IMR-90 (cell line): ENCODE measurements at places on chromosomes 1 and 21. TPM values are rescaled to one million over a fixed set of nuclear protein-coding genes. Genes with fewer than 3 reads are reported as not detected.
A peak's percentile ranks its signal among the peaks of the same experiment; 100 is the strongest.

DNA sequence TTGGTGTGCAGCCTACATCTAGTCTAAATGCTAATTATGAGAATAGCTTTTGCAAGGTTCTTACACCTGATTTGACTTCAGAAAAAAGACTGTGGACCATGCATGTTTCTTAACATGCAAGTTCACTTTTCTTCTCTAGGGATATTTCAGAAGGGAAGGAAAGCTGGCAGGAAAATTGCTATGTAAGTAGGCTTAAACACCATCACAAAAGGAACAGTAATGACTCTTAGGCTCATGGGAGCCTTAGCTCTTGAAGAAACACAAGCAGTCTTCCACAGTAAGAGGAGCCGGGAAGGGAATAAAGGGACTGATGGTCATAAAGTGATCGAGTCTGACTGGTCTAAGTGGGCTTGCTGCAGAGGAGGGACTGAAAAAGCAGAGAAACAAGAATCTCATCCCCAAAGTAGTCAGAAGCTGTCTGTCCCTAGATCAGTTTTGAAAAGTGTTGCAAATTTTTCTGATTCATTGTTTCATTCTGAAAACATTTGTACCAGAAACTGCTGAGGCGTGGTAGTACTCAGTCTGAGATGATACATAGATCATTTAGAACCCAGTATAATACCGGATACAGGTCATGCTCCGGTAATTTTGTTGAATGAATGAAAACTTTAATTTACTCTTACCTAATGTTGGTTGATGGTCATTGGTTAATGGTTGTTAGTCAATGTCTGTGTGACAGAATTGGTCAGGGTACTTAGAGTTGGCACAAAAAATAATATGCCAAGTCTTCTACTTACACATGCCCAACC, 40.9 kb downstream of the SMYD2 start:
- DNase-seq, result no peak

DNA sequence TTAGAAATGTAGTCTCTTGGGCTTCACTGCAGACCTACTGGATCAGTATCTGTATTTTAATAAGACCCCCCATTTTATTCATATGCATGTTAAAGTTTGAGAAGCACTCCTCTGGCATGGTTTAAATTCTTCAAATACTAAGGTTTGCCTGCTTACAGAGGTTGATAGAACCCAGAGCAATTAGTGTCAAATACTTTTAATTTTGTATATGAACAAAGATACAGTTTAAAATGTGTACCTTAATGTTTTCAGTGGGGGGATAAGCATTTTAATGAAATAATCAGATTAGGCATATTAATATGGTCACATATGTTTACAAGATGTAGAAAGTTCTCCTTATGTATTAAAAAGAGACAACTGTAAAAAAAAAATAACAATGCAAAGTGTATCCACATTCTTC, 40.4 kb upstream of the EPS15 start:
- DNase-seq, result no peak

DNA sequence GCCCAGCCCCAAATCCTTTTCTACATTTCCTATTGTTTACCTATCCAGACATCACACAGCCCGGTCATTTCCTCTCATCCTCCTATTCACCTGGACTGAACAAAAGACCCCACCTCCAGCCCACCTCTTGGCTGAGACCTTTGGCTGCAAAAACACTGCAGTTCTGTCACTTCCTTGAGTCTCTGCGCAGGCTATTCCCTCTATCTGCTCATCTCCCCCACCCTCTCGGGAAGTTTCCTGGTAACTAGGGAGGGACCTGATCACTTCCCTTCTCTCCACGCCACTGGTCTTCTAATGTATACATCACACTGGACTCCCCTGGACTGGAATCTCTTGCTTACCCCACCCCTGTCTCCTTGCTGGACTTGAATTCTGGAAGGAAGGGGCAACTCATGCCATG, 5.3 kb downstream of the HTR1D start:
- DNase-seq, result no peak

DNA sequence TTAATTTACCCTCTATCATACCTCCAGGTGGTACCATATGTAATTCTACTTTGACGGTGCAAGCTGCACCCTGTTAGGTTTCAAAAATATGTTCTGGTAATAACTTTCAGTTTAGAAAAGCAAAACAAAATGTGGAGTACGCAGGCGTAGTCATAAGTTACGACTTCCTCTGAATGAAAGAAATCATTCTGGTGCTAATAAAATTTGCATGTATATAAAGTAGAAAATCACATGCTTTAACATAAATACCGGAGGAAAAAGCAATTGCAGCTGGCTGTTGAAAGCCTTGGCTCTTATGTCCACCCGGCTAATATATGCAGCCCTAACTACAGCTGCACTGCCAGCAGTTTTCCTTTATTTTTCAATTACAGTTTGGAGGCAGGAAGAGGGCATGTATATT, 65.2 kb upstream of the TMPRSS15 start:
- no peak for DNase-seq

- DNase-seq, result peak; percentile 48
Observed at GRCh38 chr1:26530895-26531598, 1.5 kb downstream of the RPS6KA1 start.

- no peak for DNase-seq
Observed at GRCh38 chr1:1020000-1020404, at the start of gene AGRN. TSS of gene AGRN (plus strand) at chr1:1020120. CDS start at chr1:1020173, 53 bp downstream.

DNA sequence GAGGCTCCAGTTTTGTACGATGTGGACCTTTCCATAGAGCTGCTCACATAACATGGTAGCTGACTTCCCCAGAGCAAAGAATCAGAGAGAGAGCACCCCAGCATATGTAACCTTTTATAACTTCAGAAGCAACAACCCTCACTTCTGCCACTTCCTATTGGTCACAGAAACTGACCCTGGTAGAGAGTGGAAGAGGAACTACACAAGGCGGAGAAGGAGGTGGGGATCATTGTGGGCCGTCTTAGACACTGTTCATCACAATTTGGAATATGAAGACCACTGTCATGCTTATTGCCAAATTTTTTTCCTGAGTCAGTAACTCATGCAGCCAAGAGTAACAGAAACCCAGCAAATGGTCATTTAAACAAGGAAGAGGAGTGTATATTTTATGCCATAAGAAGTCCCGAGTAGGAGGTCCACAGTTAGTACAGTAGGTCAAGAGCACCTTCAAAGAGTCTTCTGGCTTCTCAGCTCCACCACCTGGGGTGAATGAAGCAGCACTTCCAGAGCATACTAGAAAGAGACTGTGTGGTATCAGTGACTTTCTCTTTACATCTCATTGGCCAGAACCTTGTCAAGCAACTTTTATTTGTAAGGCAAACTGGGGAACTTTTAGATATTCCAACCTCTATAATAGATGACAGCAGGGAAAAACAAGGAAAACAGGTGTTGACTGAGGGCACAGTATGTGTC, 71.8 kb downstream of the ODF2L start:
- no peak for DNase-seq

DNA sequence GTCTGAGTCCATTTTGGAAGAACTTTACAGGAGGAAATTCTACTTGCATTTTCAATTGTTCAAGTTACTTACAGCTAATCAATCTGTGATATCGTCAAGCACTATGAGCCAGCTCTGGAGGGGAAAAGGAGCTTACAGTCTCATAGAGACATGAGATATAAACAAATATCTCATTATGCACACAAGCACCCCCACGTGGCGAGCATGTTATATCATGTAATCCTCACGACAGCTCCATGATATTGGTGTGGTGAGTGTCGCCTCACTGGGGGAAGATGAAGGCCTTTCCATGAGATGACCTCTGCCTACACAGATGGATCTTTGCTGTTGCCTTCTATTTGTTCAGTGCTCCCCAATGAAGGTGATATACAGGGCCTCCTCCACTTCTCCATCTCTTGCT, 34.6 kb downstream of the TNR start:
- DNase-seq, result no peak

- DNase-seq, result peak; percentile 68
Observed at GRCh38 chr1:161427733-161428516, 60.2 kb upstream of the CFAP126 start.

GRCh38 chr1:94543893-94544635, 2.5 kb upstream of the F3 start:
- peak; percentile 74 for DNase-seq

DNA sequence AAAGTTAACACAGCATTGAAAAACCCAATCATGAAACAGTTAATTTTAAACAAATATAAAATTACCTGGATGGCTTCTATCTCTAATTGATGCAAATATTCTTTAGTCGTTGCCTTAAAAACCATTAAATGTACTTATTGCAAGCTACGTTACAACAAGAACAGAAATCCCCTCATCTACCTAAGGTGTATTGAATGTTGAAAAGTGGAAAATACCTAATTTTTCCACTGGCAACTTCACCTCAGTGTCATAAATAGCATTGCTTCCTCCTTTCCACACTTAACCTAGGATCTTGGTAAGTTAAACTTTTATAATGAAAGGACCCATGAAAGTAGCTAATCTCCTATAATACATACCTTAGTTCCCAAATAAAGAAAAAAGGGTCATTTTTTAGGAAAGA, 5.4 kb downstream of the GADD45A start:
- no peak for DNase-seq

DNA sequence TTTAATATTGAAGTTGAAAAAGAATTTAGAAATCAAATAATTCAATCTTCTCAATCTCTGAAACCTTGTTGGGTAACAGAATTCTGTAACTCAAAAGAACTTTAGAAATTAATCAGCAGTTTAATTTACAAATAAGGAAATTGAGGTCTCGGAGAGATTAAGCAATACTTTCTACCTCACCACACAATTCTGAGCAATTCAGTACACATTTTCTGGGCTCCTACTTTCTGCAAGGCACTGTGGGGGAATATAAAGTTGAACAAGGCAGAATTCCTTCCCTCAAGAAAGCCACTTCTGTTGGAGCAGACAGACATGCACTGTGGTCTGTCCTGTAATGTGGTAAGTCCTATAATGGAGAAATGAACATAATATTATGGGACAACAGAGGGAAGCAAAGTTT, 47.7 kb downstream of the MEF2D start:
- no peak for DNase-seq

GRCh38 chr1:180231506-180231921, 1.4 kb downstream of the LHX4 start:
- DNase-seq, result peak; percentile 45

GRCh38 chr1:89608319-89608983, 24.5 kb upstream of the LRRC8C start:
- DNase-seq, result peak; percentile 31

GRCh38 chr1:225670356-225670755, 17.4 kb upstream of the ENAH start:
- no peak for DNase-seq

- DNase-seq, result no peak
Observed at GRCh38 chr1:234479866-234480265, 887 bp upstream of the TARBP1 start.

DNA sequence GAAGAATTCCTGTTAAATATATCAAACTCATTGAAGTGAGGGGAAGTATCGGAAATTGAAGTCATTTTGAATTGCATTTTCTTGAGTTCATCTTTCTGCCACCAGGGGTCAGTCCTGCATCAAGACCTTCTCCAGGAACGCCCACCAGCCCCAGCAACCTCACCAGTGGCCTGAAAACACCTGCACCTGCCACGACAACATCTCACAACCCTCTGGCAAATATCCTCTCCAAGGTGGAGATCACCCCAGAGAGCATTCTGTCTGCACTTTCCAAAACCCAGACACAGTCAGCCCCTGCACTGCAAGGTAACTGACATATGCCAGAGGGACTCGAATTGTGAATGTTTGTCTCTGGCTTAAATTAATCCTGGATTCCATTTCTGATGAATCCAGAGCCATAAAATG, 22.8 kb upstream of the TARS2 start:
- peak; percentile 63 for DNase-seq

DNA sequence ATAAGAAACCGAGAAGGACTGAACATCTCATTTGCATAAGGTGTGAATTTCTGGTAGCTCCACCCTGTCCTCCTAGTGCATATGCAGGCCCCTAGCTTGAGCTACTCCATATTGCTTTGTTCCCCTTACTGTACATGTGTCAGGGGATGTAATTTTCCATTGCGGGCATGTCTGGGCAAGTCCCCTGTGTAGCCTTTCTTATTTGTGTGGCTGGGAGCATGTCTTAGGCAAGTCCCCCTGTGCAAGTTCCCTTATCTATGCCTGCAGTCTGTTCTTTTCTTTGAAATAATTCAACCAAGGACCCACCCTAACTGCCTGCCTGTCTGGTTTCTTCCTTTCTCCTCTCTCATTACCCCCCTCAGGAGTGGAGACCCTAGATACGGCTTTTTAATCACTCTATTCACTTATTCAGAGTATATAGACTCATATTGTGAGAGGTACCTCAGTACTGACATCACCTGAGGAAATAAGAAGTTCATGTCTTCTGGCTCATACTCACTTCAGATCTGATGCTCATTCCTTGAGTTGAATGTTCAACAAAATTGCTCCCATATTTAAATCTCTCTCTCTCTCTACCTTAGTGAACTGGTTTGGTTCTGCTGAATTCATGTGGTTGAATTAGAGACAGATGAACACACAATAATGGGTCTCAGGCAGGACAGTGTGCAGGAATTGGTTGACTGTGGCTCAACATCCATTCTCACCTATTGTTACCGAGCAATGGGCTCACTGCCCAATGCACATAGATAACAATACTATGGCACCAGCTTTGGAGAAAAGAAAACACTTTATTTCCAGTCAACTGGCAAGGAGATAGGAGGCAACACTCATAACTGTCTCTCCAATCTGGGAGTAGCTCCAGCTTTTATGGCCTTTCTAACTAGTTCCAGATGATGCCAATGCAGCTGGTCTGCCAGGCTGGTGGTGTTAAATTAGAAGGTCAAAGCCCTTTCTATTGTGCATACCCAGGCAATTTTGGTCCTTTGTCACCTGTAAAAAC, 27.9 kb upstream of the NPL start:
- peak; percentile 17 for DNase-seq

DENND2C gene
- polyA plus RNA-seq, result 0.53 and 0.58 TPM in 2 replicates

LORICRIN gene
- not detected in 2 replicates for polyA plus RNA-seq

UTS2 gene
- not detected in 2 replicates for polyA plus RNA-seq

LCE1C gene
- polyA plus RNA-seq, result not detected in 2 replicates

GPR3 gene
- 4.8 and 5.4 TPM in 2 replicates for polyA plus RNA-seq

TMEM125 gene
- polyA plus RNA-seq, result 0.03 and 0.10 TPM in 2 replicates

OR2T33 gene
- polyA plus RNA-seq, result not detected in 2 replicates

SPRR1B gene
- not detected in 2 replicates for polyA plus RNA-seq

IFI44L gene
- 0.13 and 0.19 TPM in 2 replicates for polyA plus RNA-seq

CIART gene
- polyA plus RNA-seq, result 15.5 and 16.5 TPM in 2 replicates
